Stimulated activated CD4-positive, alpha-beta T cell treated with anti-CD3 and anti-CD28 coated beads, TNF-alpha, amount 100 ng/mL, for 48 hours (primary cell): ENCODE measurements at places on chromosomes 6 and 20.

DNA sequence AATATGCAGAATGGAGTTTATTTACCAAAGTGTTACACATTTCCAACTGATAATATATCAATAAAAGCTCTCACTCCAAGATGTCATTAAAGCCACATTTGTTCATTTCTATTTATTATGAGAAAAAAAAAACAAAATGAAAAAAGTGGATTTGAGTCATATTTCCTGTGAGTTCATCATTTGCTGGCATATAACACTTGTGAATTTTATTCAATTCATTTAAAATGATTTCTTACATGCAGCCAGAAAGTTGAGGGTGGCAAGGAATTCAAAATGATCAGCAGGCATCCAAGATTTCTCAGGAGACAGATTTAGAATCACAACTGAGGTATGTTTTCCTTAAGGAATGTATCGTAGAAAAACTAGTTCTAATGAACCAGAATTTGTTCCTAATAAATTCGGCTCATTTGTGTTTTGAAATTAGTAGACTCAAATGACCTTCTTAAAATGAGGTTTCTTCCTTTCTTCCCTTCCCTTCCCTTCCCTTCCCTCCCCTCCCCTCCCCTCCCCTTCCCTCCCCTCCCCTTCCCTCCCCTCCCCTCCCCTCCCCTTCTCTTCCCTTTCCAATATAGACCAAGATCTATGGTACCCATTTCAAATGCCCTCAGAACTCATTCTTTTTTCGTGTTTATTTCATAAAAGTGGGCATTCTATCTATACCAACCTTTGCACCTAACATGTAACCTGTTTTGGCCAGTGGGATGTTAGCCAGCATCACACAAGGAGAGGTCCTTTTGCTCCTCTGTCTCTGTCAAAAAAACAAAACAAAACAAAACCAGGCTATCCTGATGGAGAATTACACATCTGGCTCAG is 357.9 kb upstream of the TSHZ2 start:
- DNase-seq, result no peak

DNA sequence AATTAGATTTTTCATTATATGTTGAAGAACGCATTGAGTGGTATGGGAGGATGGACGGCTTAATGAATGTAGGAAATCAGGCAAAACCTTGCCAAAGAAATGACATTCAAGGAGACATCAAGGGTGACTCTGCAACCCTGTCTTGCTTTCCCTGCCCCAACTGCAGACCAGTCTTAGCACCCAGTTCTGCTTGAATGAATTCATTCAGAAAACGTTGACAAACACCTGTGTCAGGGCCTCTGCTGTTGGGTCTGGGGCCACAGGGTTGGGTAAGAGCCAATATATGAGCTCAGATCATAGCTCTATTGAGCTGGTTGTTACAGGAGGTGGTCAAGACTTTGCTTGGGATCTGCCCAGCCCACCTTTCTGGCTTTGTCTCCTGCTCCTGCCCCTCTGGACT is 7.7 kb upstream of the ASXL1 start:
- no peak for DNase-seq

GRCh38 chr6:5984150-5985089 is 22.3 kb downstream of the NRN1 start:
- DNase-seq, result no peak

- DNase-seq, result no peak
Measured at GRCh38 chr6:53033764-53034163, 31.4 kb upstream of the FBXO9 start.

DNA sequence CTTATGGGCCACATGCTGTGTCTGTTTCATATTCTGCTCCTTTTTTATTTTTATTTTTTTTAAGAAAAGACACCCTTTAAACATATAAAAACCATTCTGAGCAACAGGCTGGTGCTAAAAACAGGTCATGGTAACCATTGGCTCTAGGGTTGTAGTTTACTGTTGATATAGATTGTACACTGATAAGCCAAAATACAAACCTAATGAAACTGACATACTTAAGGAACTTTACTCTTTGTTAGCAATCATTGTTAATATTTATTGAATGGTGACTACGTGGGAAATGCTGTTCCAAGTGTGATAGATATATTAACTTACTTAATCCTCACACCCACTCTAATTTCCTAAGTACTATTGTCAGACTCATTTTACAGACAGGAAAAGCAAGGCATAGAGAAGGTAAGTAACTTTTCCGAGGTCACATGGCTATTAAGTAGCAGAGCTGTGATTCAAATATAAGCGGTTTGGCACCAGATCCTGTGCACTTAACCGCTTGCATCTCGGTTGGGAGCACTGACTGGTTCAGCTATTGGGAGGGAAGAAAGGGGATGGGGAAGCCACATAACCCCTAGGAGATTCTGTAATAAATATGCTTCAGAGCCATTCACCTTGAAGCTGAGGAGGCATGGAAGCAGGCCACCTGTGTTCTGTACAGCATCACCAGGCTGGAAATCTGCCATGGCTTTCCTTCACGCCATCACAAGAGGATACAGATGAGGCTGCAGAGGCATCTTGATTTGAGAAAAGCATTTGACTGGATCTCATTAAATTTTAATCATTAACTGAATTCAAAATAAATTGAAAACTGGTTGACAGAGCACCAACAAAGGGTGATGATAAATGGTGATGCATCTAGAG is 4.9 kb downstream of the TRAF3IP2 start:
- no peak for DNase-seq

DNA sequence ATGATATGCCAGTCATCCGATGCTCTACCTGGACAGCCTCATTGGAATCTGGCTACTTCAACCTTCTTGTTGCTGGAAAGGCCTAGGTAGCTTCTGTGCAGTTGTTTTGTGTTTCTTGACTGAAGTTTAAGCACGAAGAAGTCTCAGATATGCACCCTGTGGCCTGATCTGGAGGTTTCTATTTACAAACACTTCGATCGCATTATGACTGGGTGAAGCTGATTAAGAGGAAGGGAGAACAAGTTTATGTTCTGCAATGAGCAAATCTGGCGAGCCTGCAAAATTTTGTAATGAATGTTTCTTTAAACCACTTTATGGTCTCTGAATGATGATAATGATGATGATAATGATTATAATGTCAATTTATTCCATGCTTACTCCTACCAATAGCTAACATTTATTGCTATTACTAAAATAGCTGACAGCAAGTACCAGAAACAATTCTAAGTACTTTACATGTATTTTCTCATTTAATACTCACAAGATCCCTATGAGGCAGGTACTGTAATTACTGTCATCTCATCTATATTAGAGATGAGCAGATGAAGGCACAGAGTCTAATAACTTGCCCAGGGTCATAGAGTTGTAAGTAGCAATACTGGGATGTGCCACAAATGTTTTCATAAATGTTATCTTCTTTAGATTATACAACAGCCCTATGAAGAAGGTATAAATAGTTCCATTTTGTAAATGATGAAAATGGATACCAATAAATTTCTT is 126.1 kb upstream of the UST start:
- DNase-seq, result no peak

GRCh38 chr6:151803743-151804142 is 3.7 kb upstream of the ESR1 start:
- DNase-seq, result no peak

DNA sequence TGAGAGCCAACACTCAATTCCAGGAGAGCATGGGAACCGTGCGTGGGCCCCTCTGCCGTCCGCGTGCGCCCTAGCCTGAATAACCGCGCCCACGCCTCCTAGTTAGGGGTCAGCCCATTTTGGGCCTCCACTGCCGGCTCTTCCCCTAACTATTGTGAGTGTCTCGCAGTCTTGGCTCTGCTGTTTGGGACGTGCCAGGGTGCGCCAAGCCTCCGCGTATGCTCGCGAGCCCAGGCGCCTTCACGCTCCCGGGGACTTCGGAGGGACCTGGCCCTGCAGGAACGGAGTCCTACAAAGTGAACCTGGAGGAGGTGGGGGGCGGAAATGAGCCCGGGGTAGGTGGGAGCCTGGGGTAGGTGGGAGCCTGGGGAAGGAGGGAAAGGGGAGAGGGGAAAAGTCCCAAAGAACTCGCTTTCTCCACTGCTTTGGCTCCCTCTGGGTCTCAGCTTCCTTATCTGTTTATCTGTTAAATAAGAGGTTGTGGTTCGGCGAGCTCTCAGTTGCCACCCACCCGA is 873 bp upstream of the GCM2 start:
- DNase-seq, result no peak

- no peak for DNase-seq
Measured at GRCh38 chr6:132218059-132218696, 183.1 kb downstream of the MOXD1 start.

DNA sequence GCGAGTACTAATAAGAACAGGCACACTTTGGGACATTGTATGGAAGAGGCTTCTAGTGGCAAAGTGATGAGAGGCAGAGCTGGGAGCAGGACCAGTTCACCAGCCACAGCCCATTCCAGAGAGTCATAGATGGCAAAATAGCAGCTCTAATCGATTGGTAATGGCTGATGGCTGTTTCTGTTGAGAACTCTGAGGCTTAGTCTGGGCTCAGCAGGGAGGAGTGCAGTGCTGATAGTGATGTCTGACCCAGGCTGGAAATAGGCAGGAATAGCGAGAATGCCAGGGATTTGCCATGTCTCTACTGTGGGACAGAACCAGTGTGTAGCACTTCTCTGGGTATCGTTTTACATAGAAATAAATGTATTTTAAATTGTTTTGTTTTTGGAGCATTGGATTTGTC is 620.0 kb upstream of the FLRT3 start:
- DNase-seq, result no peak

DNA sequence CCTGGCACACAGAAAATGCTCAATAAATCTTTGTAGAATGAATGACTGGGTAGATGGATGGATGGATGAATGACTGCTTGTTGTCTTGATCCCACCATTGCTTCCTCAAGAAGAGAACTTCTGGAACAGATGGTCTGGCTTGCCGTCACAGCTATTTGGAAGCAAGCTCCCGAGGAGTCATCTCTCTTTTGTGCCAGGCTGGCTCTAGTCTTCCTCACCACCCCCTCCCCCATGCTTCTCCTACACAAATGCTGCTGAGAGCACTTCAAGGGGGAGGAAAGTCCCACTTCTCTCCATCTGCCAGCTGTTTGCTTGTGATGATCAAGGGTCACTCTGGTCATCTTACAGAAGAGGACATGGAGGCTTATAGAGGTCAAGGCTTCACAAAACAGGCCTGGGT is 11.6 kb upstream of the KCNG1 start:
- no peak for DNase-seq

- peak; percentile 85 for DNase-seq
Measured at GRCh38 chr20:50112512-50113419, at the start of gene UBE2V1. TSS of gene UBE2V1 (minus strand) at chr20:50113150. CDS start at chr20:50113128, 22 bp downstream.

- no peak for DNase-seq
Measured at GRCh38 chr20:54229566-54230160, 21.8 kb downstream of the PFDN4 start.

- no peak for DNase-seq
Measured at GRCh38 chr6:134312038-134312660, 5.8 kb downstream of the SGK1 start.

GRCh38 chr20:38601216-38602184 is at the start of gene ARHGAP40:
TSS of gene ARHGAP40 (plus strand) at chr20:38601809.
- DNase-seq, result peak; percentile 11

DNA sequence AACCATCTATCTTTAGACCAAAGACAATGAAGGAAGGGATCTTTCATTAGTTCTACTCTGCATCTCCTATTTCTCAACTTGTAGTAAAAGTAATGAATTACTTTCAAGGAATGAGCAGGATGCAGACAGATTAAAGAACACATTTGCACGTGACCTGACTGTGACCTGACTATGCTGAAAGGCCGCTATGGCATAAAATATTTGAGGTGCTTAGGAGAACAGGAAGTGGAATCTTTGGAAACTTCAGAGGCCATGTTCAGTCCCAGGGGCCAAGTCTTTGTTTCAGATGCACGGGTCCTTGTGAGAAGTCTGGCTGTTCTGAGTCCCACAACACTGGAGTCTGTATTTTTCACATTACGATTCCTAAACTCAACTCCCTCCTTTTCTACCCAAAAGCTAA is 41.0 kb downstream of the NINL start:
- no peak for DNase-seq

DNA sequence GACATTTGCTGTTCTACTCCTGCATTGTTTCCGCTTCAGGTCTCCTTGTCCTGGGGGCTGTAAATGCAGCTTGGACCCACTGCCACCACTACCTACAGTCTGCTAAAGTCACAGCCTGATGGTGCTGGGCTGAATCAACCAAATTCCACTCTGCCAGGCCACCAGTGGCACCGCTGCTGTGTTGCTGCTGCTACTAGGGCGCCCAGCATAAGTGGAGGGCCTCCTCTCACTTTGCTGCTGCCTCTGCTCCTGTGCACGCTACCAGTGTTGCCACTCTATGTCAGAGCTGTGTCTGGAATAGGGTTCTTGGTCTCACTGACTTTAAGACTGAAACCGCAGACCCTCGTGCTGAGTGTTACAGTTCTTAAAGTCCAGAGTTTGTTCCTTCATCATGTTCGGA is 1.4 kb upstream of the SSR1 start:
- no peak for DNase-seq
